ENCODE measurements at places on chromosomes 13 and 19. TPM values are rescaled to one million over a fixed set of nuclear protein-coding genes. Genes with fewer than 3 reads are reported as not detected.

- peak; percentile 85 for DNase-seq
Observed at GRCh38 chr13:37617173-37617572, 18.6 kb upstream of the POSTN start.

DNA sequence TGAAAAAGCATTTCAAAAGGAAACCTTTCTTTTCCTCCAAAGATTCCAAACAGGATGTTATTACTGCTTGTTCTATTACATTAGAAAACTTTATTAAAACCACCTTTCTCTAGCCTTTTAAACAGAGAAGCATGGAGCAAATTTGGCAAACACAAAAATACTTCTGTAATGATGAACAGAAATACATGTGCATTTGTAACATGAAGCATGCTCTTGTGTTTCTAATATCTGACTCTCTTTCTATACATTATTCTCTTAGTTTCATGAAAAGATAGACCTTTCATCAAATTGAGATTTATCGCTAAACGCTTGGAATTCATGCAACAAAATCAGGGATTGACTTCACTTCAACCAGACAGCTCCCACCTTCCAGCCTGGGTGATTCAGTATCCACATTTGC lies 152.8 kb upstream of the IRS2 start:
- DNase-seq, result no peak

GRCh38 chr19:16078759-16079707 lies 2.7 kb downstream of the TPM4 start:
- peak; percentile 97 for DNase-seq

DNA sequence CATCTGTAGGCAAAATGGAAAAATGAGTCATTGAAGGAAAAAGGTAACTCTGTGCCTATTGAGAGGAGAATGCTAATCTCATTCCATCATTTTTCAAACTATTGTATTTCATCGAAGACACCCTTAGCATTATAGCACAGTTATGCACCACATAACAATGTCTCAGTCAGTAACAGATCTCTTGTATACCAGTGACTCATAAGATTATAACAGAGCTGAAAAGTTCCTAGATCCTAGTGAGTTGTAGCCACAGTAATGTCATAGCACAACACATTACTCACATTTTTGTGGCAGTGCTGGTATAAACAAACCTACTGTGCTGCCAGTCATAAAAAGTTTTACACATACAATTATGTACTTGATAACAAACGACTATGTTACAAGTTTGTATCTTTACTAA lies 1077.6 kb downstream of the DIAPH3 start:
- DNase-seq, result peak; percentile 96

The CABP5 gene
- total RNA-seq, result not detected

- DNase-seq, result no peak
Observed at GRCh38 chr13:96684469-96684868, 309.8 kb downstream of the OXGR1 start.

GRCh38 chr19:56355517-56355916 lies 37.8 kb downstream of the ZNF582 start:
- no peak for DNase-seq

GRCh38 chr19:8473648-8474476 lies 28.6 kb downstream of the PRAM1 start:
- DNase-seq, result no peak

GRCh38 chr19:1131718-1132551 lies 28.1 kb downstream of the GPX4 start:
- DNase-seq, result peak; percentile 80

The F2RL3 gene
- total RNA-seq, result not detected

DNA sequence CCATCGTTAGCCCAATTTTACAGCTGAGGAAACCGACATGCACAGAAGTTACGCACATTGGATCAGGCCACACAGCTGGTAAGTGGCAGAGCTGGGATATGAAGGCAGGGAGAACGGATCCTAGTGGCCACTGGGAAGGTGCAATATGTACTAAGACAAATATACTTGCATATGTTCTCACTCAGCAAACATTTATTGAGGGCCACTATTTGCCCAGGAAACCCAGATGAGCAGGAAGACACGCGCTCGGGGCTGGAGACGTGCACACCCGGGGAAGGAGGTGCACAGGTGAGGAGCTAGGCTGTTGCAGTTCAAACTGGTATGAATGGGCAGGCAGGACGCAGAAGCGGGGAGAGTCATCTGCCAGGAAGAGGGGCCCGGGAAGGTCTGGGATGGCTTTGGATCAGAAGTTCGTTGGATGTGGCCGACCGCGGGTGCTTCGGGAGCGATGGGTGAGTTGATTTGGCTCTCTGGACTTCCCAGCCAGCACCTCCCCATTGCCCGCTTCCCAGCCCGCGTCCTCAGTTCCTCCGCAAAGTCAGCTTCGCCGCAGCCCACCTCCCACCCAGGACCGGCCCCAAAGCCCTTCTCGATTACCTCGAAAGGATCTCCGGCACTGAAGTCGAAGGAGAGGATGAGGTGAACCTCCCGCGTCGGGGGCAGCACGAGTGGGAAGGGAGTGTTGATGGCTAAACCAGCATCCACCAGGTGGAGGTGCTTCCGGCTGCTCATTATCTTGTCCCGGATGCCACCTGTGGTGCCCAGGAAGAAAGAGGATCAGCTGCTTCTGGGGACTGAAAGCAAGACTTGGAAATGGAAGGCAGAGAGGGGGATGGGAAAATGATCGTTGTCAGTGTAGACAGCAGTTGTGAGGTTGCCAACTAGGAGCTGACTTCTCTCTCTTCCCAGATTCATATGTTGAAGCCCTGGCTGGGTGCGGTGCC lies 17.8 kb upstream of the CABP5 start:
- no peak for DNase-seq

DNA sequence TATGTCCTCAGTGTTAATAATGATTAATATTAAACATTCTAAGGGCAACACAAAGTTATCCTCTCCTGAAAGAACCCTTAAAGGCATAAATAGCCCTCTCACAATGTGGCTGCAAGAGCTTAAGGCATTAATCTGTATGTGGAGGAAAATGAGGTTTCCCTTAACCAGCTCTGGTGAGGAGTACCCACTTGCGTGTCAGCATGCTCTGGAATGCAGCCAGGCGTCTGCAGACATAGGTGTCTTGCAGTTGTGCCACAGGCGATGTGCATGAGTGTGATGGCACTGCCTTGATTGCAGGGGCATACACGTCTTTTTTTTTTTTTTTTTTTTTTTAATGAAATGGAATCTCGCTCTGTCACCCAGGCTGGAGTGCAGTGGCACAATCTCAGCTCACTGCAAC lies 91.9 kb downstream of the RAB20 start:
- DNase-seq, result no peak

GRCh38 chr13:81714513-81714912 lies 1373.6 kb upstream of the SPRY2 start:
- DNase-seq, result no peak

DNA sequence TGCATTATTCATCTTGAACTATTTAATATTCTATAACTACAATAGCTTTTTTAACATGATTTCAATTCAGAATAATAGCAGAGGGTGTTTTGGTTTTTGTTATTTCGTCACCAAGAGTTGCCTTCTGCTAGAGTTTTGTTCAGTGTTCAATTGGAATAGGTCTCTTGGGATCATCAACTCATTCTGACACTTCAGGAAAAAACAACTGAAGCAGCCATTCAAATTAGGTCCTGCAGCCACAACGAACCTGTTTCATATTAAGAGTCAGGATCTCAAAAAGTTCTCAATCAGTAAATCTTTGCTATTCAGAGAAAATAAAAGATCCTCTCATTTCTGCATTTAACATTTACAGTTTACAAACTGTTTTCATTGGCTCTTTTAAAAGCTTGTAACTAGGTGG lies 2.4 kb upstream of the CHAMP1 start:
- DNase-seq, result no peak

The TICAM1 gene
- total RNA-seq, result 1.5 TPM

The CYP4F2 gene
- 0.63 TPM for total RNA-seq

DNA sequence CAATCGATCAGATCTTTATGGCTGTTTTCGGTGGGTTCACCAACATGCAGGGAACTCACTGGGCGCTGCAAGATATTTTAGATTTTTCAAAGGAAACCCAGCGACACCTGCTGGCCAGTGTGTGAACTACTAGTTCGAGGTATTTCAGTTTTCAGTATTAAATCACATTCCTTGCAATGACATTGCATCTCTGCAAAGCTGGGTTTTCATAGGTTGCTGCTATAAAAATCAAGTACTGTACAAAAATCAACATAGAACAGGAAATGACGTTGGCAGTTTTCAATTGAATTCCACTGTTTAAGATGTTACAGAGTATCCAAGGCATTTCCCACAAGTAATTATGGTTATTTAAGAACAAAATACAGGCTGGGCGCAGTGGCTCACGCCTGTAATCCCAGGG lies 17.6 kb downstream of the LIG1 start:
- DNase-seq, result peak; percentile 72

DNA sequence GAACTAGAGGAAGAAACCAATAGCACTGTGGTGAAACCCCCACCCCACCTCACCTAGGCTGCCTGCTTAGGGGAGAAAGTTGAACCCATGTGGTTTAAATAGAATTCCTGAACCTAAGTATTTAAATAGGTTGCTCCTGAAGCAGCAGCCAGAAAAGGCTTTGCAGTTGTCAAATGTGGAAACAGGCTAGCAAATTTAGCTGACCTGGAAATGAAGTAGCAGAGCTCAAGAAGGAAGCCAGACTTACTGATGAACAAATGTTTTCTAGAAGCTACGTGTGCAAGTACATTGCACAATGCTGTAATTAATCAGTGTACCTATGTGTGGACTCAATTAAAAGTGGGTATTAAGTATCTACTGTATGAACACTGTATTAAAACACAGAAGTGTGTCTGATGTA lies 61.3 kb downstream of the SCEL start:
- DNase-seq, result no peak

DNA sequence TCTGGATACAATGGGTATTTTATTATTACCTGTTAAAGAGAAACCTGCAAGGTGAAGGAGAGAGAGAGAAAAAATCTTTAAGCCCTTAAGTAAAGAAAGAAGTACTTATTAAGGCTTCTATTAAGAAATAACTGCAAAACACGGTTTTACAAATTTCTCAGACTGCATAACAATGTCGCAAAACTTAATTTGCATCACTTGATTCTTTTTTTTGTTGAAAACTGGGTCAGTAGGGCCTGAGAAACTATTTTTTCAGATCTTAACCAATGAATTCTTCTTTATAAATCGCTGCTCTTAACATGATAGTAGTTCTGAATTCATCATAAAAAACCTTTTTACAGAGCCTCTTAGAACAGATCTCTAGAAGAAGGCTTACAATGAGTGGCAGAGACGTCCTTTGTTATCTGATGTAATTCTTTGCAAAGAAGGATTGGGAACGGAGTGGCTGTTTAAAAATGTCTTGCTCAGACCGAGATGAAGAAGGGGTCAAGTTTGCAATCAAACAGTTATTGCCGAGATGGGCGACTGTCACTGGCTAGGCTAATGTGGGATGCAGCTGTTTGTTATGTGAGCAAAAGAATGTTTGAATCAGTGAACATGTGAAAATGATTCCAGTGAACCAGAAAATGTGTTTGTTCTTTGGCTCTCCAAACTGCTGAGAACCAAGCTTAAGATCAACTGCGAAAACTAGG lies 76.3 kb downstream of the ZNF536 start:
- DNase-seq, result no peak

GRCh38 chr13:21672287-21672680 lies 1.4 kb downstream of the FGF9 start:
- no peak for DNase-seq

The FPR3 gene
- not detected for total RNA-seq

DNA sequence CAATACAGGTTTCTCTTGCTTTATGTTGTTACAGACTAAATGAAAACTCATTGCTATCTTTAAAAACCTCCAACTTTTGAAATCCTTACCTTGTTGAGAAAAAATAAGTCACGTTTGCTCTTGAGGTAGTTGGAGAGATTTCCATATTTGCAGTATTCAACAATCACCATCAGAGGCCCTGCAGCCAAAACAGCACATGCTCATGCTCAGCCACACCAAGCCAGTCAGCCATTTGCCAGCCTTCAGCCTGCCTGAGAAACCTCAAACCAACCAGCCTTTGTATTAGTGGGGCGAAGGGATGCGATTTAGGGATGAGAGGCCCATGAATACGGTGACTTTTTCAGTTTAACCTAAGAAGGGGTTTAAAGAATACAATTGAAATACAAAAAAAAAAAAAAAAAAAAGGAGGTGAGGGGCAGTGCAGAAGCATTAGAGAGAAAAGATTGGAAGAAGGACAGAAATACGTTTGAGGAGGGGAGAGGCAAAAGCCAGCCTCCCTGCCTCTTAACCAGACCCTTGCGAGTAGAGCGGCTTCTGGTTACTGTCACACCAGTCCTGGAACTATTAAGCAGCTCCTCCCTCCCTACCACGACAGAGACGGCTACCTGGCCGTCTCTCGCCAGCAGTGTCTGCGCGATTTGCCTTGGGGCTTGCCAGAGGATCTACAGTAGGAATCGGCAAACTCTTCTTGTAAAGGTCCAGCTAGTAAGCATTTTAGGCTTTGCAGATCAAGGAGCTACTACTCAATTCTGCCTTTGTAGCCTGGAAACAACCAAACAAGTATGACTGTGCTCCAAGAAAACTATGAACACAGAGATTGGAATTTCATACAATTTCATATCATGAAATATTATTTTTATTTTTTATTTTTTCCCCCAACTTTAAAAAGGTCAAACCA lies 167.3 kb downstream of the FLT1 start:
- DNase-seq, result no peak

DNA sequence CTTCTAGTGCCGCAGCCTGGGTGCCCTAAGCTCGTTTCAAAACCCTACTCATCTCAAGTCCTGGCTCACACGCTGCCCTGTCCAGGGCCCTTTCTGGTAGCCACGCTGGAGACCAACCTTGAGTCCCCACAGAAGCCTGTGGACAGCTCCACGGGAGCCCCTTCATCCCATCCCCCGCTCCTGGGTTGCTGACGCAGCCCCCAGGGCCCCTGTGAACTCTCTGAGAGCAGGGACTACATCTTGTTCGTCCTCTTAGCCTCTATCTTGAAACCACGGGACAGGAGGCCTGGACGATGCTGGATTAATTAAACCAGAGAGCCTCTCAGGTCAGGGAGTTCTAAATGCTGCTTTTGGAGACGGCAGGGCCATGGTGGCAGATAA lies 7.4 kb downstream of the MLLT1 start:
- no peak for DNase-seq

GRCh38 chr19:34172661-34173192 lies 423 bp downstream of the LSM14A start:
- DNase-seq, result no peak

DNA sequence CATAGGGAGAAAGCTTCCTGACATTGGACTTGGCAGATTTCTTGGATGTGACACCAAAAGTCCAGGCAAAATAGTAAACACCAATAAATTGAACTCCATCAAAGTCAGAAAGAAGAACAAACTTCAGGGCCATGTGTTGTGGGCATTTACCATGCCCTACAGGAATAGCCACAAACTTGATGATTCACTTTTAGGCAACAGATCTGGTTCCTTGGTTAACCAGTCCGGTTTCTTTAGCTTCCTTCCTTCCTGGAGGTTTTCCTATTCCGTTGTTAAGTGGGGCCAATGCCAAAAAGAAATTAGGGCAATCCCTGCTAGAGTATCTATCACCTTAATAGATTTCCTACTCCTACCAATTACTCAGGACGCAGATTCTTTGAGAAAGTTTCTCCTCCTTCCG lies 25.2 kb downstream of the IGFL1 start:
- no peak for DNase-seq

The URAD gene
- total RNA-seq, result not detected

The LILRB4 gene
- total RNA-seq, result not detected

GRCh38 chr13:108283110-108283509 lies 13.6 kb downstream of the TNFSF13B start:
- no peak for DNase-seq

The PRODH2 gene
- not detected for total RNA-seq

The RNF225 gene
- total RNA-seq, result 0.24 TPM

- peak; percentile 82 for DNase-seq
Observed at GRCh38 chr19:48332662-48333466, 7.5 kb downstream of the EMP3 start.
